ENCODE measurements at places on chromosomes 7 and 10.

GRCh38 chr7:88200789-88201188 is 19.0 kb downstream of the SRI start:
- no peak for DNase-seq

DNA sequence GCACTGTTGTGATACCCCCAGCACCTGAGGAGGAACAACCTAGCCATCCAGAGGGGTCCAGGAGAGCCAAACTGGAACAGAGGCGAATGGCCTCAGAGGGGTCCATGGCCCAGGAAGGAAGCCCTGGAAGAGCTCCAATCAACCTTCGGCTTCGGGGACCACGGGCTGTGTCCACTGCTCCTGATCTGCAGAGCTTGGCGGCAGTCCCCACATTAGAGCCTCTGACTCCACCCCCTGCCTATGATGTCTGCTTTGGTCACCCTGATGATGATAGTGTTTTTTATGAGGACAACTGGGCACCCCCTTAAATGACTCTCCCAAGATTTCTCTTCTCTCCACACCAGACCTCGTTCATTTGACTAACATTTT is 1.6 kb upstream of the CASP2 start:
- DNase-seq = no peak

DNA sequence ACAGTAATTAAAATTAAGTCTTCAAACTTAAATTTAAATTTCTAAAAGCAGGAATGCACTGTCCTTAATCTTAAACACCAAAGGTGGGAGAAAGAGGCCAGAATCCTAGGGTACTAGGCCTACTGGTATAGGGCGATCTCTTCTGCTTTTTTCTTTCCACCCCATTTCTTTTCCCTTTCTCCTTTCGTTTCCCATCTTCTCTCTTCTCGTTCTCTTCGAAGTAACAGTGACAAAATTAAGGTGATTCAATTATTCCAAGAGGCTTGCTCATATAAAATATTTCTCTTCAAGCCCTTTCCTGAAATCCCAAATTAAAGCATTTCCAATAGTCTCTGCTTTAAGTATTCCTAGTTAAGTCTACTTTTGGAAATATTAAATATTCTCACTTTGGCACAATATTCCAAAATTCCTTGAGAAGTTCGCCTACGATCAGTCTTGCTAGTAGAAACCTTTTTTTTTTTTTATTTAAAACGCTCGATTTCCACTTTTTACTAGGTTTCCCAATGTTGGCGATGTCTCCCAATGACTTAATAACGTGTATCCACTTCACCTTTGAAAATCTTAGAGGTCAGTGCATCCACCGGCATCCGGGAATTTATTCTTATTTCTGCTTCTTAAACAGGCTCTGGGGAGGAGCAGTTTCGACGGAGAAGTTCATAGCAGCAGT is 765 bp upstream of the LCOR start:
- DNase-seq = no peak

DNA sequence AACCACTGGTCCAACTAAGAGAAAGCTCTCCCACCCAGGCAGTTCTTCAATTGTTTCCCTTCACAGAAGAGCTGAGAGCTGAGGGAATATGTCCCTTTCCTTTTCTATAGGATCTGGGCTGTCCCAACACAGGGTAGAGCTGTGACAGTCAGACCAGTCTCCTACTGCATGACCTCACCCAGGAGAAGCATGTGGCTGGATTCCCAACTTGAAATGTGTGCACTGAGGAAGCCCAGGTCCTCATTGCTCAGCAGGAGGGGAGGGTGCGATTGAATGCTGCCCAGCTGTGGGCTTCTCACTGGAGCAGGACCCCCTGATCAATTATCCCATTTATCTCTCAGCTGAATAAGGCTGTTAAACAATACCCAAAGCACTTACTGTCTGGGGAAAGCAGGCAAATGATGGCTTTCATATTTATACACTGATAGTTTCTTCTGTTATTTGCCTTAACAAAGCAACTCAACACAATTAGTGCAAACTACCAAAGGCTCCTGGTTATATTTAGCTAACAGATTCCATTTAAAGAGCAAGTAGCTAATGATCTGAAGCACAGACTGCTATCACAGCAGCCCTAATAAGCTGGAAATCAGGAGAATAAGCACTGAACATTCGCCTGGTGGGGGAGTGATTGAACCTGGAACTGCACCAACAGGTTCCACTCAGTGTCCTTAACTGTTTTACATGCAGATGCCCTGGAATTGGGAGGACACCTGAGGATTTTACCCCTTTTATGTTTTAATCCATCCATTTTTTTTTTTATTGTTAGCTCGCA is 508.8 kb downstream of the CCSER2 start:
- no peak for DNase-seq

- DNase-seq = peak; percentile 69
Measured at GRCh38 chr7:139731802-139732470, 45.9 kb downstream of the HIPK2 start.

GRCh38 chr10:46527241-46527811 is 29.1 kb downstream of the GPRIN2 start:
- DNase-seq = no peak

- DNase-seq = no peak
Measured at GRCh38 chr7:100124301-100125230, 2.2 kb upstream of the MBLAC1 start.

DNA sequence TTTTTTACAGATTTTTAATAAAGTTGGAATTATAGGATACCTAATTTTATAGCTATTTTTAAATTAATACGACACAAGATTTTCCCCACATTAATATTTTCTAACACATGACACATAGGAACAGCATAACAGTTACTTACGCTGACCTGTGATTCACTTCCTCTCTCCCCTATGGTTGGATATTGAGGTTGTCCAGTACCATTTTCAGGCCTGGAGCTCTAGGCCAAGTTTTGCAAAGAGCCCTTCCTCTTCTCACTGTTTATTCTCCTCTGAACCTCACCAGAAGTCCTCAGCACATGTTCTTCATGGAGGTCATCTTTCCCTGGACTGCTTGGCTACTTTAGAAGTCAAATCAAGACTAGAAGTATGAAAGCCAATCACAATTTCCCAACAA is 28.2 kb downstream of the LYZL1 start:
- no peak for DNase-seq

GRCh38 chr10:107899075-107899474 is 734.6 kb upstream of the SORCS1 start:
- DNase-seq = no peak

- DNase-seq = peak; percentile 99
Measured at GRCh38 chr10:24383681-24384106, 174.8 kb downstream of the KIAA1217 start.

- DNase-seq = no peak
Measured at GRCh38 chr10:47022311-47023131, 111.3 kb downstream of the PTPN20 start.

DNA sequence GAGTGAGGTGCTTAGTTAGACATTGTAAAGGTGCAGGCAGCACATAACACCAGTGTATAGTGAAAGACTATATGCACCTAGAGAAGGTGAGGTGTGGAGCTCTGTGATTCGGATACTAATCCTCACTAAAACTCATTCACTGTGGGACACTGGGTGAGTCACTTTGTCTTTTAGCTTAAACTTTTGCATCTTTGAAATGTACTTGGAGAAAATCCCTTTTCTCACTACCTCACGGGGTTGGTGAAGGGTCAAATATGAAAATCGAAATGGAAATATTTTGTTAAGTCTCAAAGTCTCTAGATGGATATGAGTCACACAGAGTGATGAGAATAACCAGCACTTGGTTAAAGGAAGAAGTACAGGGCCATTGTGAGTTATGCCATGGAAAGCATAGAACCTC is 38.0 kb downstream of the MDFIC start:
- DNase-seq = peak; percentile 41

GRCh38 chr7:131735101-131735500 is 178.7 kb upstream of the PODXL start:
- DNase-seq = no peak

- no peak for DNase-seq
Measured at GRCh38 chr7:2688409-2689342, 674 bp downstream of the AMZ1 start.

- DNase-seq = peak; percentile 79
Measured at GRCh38 chr7:70215491-70215890, 617.2 kb downstream of the AUTS2 start.

GRCh38 chr7:74452748-74453321 is 871 bp upstream of the GTF2IRD1 start:
- DNase-seq = peak; percentile 52

DNA sequence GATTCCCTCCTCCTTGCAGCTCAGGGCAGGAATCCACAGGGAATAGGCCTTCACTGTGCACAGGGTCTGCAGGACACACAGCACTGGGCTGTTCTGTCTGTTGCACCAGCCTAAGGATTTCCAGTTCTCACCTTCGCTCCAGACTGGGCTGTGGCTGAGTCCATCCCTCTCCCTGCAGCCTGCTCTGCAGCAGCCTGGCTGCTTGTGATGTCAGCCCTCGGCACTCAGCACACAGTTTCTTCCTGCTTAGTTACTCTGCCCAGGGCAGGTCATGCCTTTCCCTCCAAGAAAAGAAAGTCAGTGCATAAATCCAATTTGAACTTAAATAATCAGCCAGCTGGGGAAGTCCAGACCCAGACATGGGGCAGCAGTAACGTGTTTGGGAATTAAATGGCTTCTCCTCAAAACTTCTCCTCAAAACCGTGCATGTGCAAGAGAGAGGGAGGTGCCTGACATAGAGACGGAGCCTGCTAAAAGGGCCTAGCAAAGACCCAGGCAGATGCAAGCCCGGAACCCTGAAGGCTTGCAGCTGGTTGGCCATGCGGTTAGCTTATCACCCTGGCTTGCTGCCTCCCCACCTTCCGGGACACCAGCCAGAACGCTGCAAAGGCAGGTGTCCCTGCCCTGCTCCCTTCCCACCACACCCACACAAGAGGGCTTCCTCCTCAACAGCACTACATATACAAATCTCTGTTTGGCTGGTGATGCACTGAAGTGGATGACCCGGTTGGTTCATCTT is 10.9 kb upstream of the GDF2 start:
- no peak for DNase-seq

DNA sequence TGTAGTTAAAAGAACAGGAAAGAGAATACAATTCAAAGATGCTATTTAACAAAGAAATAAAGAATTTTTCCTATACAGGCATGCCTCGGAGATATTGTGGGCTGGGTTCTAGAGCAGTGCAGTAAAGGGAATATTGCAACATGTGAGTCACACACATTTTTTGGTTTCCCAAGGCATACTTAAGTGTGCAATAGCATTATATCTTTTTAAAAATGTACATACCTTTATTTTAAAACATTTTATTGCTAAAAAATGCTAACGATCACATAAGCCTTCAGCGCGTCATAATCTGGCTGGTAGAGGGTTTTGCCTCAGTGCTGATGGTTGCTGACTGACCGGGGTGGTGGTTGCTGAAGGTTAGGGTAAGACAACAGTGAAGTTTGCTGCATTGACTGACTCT is 54.4 kb downstream of the ESYT2 start:
- peak; percentile 47 for DNase-seq

DNA sequence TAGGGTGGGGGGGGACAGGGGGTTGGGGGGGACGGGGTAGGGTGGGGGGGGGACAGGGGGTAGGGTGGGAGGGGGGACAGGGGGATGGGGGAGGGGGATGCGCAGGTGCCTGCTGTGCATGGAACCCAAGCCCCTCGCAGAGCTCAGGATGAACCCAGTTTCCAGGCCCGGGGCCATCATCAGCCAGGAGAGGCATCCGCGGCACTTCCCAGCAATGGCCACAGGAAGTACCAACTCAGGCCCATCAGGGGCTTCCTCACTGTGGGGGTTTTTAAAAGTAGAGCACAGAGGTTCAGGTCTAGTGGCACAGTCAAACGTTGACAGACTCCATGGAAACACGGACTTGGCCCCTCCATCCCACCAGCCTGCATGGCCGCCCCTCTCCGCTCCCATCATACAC is 172.7 kb downstream of the DIP2C start:
- no peak for DNase-seq

DNA sequence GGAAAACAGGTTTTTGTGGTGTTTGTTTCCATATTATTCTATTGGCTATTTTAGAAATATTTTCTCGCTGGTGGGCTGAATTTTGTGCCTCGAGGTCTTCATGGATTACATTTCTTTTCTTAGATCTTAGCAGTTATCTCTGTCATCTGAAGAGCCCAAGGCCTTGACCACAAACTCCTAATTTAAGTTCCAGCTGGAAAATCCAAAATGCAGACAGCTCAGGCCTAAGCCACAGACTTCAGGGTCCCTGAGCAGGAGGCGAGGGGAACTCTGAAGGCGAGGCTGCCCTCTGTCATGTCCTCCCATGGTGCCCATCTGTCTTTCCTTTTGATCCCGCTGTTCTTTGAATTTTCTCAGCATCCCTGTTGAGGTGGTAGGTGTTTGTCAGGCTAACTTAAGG is 14.3 kb downstream of the DENND10 start:
- no peak for DNase-seq

- no peak for DNase-seq
Measured at GRCh38 chr10:51488766-51489408, 210.5 kb downstream of the CSTF2T start.

- no peak for DNase-seq
Measured at GRCh38 chr10:105359708-105360107, 718.6 kb downstream of the SORCS3 start.

DNA sequence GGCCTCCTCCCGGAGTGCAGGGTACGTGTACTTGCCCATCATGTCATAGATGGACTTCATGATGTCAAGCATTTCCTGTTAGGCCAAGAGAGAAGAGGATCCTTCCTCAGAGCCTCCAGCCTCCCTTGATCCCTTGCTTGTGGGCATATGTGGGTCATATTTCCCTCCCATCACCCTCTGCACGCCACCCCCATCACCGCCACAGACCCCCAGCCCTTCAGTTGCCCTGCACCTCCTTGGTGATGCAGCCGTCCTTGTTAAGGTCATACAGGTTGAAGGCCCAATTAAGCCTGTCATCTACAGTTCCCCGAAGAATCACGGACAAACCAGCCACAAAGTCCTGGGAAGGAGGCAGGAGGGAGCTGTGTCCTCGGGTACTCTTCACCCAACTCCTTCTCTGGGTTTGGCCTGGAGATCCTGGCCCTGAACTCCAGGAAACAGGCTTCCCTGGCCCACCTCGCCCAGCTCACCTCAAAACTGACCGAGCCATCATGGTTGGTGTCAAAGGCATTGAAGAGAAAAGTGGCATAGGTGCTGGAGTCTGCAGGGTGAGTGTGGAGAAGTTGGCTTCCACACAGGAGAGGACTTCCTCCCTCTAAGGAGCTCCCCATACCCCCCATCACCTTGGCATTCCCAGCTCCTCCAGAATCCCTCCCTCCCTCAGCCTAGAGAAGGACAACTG is 9.8 kb upstream of the OGA start:
- no peak for DNase-seq
